ENCODE measurements at places on chromosomes 4 and X. TPM values are rescaled to one million over a fixed set of nuclear protein-coding genes. Genes with fewer than 3 reads are reported as not detected.

GRCh38 chr4:78754872-78755271 lies 21.3 kb upstream of the BMP2K start:
- no peaks in the 10 kb centered on the region for H3K4me1 ChIP-seq
- H3K27me3 ChIP-seq: no peaks in the 10 kb centered on the region
- no peaks in the 10 kb centered on the region for H3K36me3 ChIP-seq
- H3K27ac ChIP-seq: no peak overlapping the region
- no peak for DNase-seq
- H3K4me3 ChIP-seq: no peak overlapping the region

- H3K27ac ChIP-seq: peak overlapping the region; percentile 89
- H3K36me3 ChIP-seq: no peaks in the 10 kb centered on the region
- no peaks in the 10 kb centered on the region for H3K27me3 ChIP-seq
- H3K4me1 ChIP-seq: peaks cover 8% of the 10 kb centered on the region
- DNase-seq: no peak
Measured at GRCh38 chr4:18021470-18021719, 160 bp downstream of the LCORL start.

GRCh38 chr4:167119392-167119791 lies 114.9 kb downstream of the SPOCK3 start:
- H3K27me3 ChIP-seq: no peaks in the 10 kb centered on the region
- H3K27ac ChIP-seq: no peak overlapping the region
- H3K36me3 ChIP-seq: no peaks in the 10 kb centered on the region
- H3K4me3 ChIP-seq: no peak overlapping the region

- no peak overlapping the region for H3K4me3 ChIP-seq
- no peaks in the 10 kb centered on the region for H3K4me1 ChIP-seq
- DNase-seq: no peak
- H3K27me3 ChIP-seq: no peaks in the 10 kb centered on the region
Measured at GRCh38 chr4:175637762-175638161, 174.3 kb downstream of the GPM6A start.

- peak overlapping the region; percentile 15 for H3K4me3 ChIP-seq
- no peaks in the 10 kb centered on the region for H3K36me3 ChIP-seq
- H3K27ac ChIP-seq: no peak overlapping the region
- H3K4me1 ChIP-seq: no peaks in the 10 kb centered on the region
- no peaks in the 10 kb centered on the region for H3K27me3 ChIP-seq
Measured at GRCh38 chr4:109801099-109801789, 555 bp downstream of the CFI start.

- no peak for DNase-seq
- H3K4me1 ChIP-seq: no peaks in the 10 kb centered on the region
- peak overlapping the region; percentile 35 for H3K4me3 ChIP-seq
- no peaks in the 10 kb centered on the region for H3K27me3 ChIP-seq
- no peaks in the 10 kb centered on the region for H3K36me3 ChIP-seq
Measured at GRCh38 chr4:108172753-108173598, 4.2 kb upstream of the LEF1 start.

DNA sequence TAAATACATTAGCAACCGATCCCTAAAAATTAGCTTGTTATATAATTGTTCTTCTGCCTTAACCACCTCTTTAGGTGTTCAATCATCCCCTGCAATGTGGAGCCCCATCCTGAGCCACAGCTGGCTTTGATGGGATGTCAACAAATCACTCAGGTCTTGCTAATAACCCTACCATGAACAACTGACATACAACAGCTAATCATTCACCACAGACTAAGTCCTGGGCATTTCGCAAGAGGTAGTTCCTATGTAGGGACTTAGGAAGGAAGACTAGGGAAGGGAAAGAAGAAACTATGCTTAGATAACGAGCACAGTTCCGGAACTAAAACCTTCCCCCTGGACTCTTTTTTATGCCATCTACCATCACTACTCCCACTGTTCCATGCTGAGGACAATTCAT lies 63.6 kb upstream of the PTCHD1 start:
- DNase-seq: no peak
- no peaks in the 10 kb centered on the region for H3K4me1 ChIP-seq
- H3K36me3 ChIP-seq: no peaks in the 10 kb centered on the region
- no peak overlapping the region for H3K27ac ChIP-seq

DNA sequence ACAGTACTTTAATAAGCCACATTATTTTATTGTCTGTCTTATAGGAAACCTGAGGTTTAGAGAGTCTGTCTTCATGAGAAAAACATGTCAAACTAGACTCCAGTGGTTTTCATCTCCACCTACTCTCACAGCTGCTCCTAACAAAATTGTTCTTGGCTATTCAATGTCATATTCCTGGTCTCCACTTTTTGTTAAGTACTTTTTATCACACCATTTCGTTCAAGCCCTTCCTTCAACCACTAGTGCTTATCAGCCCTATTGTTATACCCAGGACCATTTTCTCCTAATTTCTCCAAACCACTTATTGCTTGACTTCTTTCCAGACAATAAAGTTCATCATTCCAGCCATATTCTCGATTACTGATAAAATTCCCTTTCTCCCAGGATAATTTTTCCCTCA lies 1674.3 kb upstream of the AGA start:
- H3K4me1 ChIP-seq: no peaks in the 10 kb centered on the region
- no peaks in the 10 kb centered on the region for H3K36me3 ChIP-seq
- no peaks in the 10 kb centered on the region for H3K27me3 ChIP-seq
- H3K4me3 ChIP-seq: no peak overlapping the region
- no peak for DNase-seq

DNA sequence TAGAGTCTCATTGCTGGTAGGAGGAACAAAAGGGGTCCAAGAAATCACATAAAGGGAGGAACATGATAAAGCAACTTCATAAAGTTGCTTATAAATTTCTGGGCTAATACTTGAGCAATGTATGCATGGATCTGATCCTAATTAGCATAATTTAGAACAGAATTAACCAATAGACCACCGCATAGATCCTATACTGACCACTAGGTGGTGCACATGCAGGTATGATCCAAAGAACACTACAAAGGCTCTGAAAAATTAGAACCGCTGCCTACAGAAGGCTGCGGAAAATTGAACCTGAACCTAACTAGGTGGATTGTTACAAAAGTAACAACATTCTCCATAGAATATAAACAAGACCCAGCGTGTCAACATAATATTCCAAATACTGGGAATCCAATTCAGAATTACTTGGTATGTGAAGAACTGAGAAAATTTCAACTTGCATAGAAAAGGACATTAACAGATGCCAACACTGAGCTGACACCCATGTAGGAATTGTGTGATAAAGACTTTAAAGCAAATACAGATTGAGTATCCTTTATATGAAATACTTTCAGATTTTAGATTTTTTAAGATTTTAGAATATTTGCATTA lies 23.3 kb downstream of the BRCC3 start:
- no peak overlapping the region for H3K27ac ChIP-seq
- H3K27me3 ChIP-seq: no peaks in the 10 kb centered on the region
- no peak overlapping the region for H3K4me3 ChIP-seq
- DNase-seq: no peak
- H3K36me3 ChIP-seq: no peaks in the 10 kb centered on the region

Gene TTC29
- not detected for total RNA-seq

Gene GPC4
- 8.6 TPM for total RNA-seq

Gene BMX
- total RNA-seq: 4.2 TPM

Gene RIPPLY1
- not detected for total RNA-seq

Measured in Peyer's patch (tissue), 4 donors.